ENCODE measurements at places on chromosomes 12 and 14.
A peak's percentile ranks its signal among the peaks of the same experiment; 100 is the strongest.

GRCh38 chr12:50070314-50071060 lies 13.1 kb downstream of the ASIC1 start:
- no peak overlapping the region for H3K27ac ChIP-seq
- no peaks in the 10 kb centered on the region for H3K27me3 ChIP-seq
- peak; percentile 89 for DNase-seq
- no peaks in the 10 kb centered on the region for H3K4me1 ChIP-seq
- no peak overlapping the region for H3K4me3 ChIP-seq

DNA sequence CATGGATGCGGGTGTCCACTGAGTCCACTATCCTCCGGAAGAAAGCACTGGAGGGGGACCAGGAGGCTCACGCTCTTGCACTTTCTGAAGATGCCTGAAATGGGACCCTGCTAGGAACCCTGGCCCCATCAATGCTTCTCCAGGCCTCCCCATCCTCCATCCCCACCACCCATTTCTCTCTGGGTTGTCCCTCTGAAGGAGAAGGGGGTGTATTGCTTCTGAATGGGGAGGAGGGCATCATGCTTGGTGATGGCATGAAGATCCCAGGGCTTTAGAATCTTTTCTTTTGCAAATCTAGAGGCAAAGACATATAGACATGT lies 681 bp upstream of the JPH4 start:
- no peak for DNase-seq
- H3K4me1 ChIP-seq = no peaks in the 10 kb centered on the region
- no peak overlapping the region for H3K27ac ChIP-seq
- no peaks in the 10 kb centered on the region for H3K27me3 ChIP-seq
- H3K36me3 ChIP-seq = no peaks in the 10 kb centered on the region

- H3K4me1 ChIP-seq = peaks cover 7% of the 10 kb centered on the region
- DNase-seq = no peak
- no peaks in the 10 kb centered on the region for H3K27me3 ChIP-seq
- peak overlapping the region; percentile 98 for H3K27ac ChIP-seq
- no peak overlapping the region for H3K4me3 ChIP-seq
Measured at GRCh38 chr12:15534322-15534721, 212.0 kb downstream of the PTPRO start.

DNA sequence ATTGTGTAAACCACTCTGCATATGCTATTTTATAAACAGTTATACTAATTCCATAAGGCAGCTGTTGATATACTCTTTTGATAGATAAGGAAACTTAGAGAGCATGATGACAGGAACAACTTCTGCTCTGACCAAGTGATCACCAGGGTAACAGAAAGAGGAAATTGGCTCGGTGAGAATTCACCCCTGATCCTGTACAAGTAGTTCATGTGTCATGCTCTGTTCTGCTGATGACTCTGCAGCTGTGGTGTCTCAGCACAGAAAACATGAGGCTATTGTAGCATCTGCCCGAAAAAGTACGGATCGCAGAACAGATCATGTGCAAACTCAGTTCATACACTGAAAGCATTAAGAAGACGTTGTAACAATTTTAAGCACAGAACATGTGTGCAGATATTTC lies 345.0 kb downstream of the LRIG3 start:
- DNase-seq = no peak
- H3K27me3 ChIP-seq = no peaks in the 10 kb centered on the region
- no peaks in the 10 kb centered on the region for H3K4me1 ChIP-seq
- H3K36me3 ChIP-seq = no peaks in the 10 kb centered on the region
- H3K4me3 ChIP-seq = no peak overlapping the region
- no peak overlapping the region for H3K27ac ChIP-seq

GRCh38 chr12:108642899-108643654 lies 9.4 kb upstream of the SELPLG start:
- H3K4me3 ChIP-seq = no peak overlapping the region
- no peaks in the 10 kb centered on the region for H3K36me3 ChIP-seq
- H3K27me3 ChIP-seq = no peaks in the 10 kb centered on the region

GRCh38 chr12:132462788-132463187 lies 27.2 kb upstream of the FBRSL1 start:
- H3K27me3 ChIP-seq = no peaks in the 10 kb centered on the region
- H3K27ac ChIP-seq = no peak overlapping the region
- H3K4me3 ChIP-seq = no peak overlapping the region

DNA sequence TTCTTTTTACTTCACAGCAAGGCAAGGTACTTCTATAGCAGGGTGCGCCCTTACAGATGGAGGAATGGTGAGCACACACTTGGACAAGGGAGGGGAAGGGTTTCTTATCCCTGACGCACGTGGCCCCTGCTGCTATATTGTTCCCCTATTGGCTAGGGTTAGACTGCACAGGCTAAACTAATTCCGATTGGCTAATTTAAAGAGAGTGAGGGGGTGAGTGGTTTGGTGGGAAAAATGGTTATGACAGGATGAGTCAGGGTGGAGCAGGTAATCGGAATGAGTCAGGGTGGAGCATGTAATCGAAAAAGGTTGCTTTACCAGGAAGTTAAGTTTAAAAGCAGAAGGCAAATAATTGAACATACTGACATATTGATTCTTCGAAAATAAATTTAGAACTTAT lies 23.7 kb upstream of the RAB21 start:
- no peak overlapping the region for H3K27ac ChIP-seq
- H3K4me1 ChIP-seq = no peaks in the 10 kb centered on the region
- H3K4me3 ChIP-seq = no peak overlapping the region
- no peaks in the 10 kb centered on the region for H3K36me3 ChIP-seq

GRCh38 chr12:119659289-119659897 lies 8.5 kb upstream of the PRKAB1 start:
- no peaks in the 10 kb centered on the region for H3K4me1 ChIP-seq
- no peaks in the 10 kb centered on the region for H3K36me3 ChIP-seq
- no peak overlapping the region for H3K27ac ChIP-seq
- H3K27me3 ChIP-seq = no peaks in the 10 kb centered on the region
- no peak overlapping the region for H3K4me3 ChIP-seq

DNA sequence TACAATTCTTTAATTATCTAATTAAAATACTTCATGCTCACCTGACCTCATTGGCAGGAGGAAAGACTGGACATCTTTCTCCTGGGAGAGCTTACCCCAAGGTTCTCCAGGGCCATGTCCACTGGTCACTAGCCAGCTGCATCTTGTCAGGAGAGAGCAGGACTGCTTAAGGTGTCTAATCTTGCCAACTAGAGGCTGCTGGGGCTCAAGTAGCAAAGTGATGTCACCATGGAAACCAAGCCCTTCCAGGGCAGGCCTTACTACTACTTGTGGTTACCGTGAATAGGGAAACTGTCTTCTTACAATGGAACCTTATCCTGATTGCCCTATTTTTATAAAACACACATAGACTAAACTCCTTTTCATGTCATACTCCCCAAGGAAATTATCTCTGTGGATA lies 376.4 kb downstream of the SNAPC1 start:
- no peak overlapping the region for H3K4me3 ChIP-seq
- no peaks in the 10 kb centered on the region for H3K27me3 ChIP-seq
- no peak for DNase-seq
- no peaks in the 10 kb centered on the region for H3K36me3 ChIP-seq

- no peak overlapping the region for H3K4me3 ChIP-seq
- no peak overlapping the region for H3K27ac ChIP-seq
- H3K4me1 ChIP-seq = no peaks in the 10 kb centered on the region
- no peak for DNase-seq
- no peaks in the 10 kb centered on the region for H3K36me3 ChIP-seq
- no peaks in the 10 kb centered on the region for H3K27me3 ChIP-seq
Measured at GRCh38 chr14:101826351-101826750, 64.8 kb downstream of the PPP2R5C start.

DNA sequence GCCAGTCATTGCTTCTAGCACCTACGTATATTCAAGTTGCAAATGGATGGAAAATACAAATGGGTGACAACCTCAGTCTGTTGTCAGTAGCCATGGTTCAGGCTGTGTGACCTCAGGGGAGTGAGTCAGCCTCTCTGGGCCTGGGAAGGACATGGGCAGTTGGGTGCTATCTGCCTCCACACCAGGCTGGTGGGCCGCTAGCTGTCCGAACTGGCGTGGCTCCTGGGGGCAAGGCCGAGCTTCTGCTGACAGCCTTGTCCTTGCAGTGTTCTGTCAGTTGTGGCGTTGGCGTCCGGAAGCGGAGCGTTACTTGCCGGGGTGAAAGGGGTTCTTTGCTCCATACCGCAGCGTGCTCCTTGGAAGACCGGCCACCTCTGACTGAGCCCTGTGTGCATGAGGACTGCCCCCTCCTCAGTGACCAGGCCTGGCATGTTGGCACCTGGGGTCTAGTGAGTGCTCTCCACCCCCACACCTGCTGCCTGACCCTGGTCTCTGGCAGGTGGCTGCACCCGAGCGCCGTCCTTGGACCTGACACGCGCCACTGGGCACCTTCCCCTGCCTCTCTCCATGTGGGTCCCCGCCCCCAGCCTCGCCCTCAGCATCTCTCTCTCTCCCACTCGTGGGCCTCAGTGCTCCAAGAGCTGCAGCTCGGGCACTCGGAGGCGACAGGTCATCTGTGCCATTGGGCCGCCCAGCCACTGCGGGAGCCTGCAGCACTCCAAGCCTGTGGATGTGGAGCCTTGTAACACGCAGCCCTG lies 17.1 kb downstream of the PAPLN start:
- no peak for DNase-seq
- H3K4me3 ChIP-seq = no peak overlapping the region
- H3K4me1 ChIP-seq = no peaks in the 10 kb centered on the region

- no peak for DNase-seq
- H3K27me3 ChIP-seq = no peaks in the 10 kb centered on the region
- no peaks in the 10 kb centered on the region for H3K4me1 ChIP-seq
- no peak overlapping the region for H3K4me3 ChIP-seq
- H3K36me3 ChIP-seq = no peaks in the 10 kb centered on the region
Measured at GRCh38 chr12:113082486-113083148, 26.1 kb downstream of the DTX1 start.

GRCh38 chr12:103548622-103549601 lies 38.2 kb upstream of the STAB2 start:
- no peak for DNase-seq
- no peaks in the 10 kb centered on the region for H3K36me3 ChIP-seq

GRCh38 chr14:92615451-92615850 lies 101.9 kb downstream of the RIN3 start:
- H3K36me3 ChIP-seq = no peaks in the 10 kb centered on the region
- no peaks in the 10 kb centered on the region for H3K27me3 ChIP-seq
- H3K4me1 ChIP-seq = no peaks in the 10 kb centered on the region

DNA sequence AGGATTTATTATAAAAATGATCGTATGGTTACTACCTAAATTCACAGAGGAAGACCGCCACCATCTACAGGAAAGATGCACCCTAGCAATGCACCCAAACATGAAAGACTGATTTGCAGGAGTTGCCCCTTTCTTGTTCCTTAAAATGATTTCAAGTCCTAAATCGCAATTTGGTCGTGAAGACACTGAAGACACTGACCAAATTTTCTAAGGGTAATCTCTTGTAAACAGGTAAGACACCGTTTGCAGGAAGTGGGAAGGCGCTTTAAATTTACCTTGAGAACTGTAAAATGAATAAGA lies 1.0 kb downstream of the SOS2 start:
- H3K27me3 ChIP-seq = no peaks in the 10 kb centered on the region
- no peaks in the 10 kb centered on the region for H3K4me1 ChIP-seq
- H3K4me3 ChIP-seq = peak overlapping the region; percentile 99
- H3K36me3 ChIP-seq = no peaks in the 10 kb centered on the region

- no peaks in the 10 kb centered on the region for H3K4me1 ChIP-seq
- no peak overlapping the region for H3K27ac ChIP-seq
- H3K36me3 ChIP-seq = no peaks in the 10 kb centered on the region
Measured at GRCh38 chr12:130351326-130351725, 13.6 kb downstream of the PIWIL1 start.

DNA sequence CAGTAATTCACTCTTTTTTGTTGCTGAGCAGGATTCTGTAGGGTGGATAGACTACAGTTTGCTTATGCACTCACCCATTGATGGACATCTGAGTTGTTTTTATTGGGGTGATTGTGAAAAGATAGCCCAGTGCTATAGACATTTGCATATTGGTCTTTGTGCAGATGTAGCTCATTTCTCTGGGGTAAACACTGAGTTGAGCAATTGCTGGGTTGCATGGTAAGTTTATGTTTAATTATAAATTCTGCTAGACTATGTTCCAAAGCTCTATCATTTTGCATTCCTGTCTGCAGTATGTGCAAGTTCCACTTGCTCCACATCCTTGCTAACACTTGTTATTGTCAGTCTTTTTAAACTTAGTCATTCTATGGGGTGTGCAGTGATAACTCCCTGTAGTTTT lies 65.4 kb upstream of the RFLNA start:
- no peak overlapping the region for H3K27ac ChIP-seq
- H3K4me1 ChIP-seq = no peaks in the 10 kb centered on the region
- H3K27me3 ChIP-seq = no peaks in the 10 kb centered on the region
- no peak overlapping the region for H3K4me3 ChIP-seq
- H3K36me3 ChIP-seq = no peaks in the 10 kb centered on the region

DNA sequence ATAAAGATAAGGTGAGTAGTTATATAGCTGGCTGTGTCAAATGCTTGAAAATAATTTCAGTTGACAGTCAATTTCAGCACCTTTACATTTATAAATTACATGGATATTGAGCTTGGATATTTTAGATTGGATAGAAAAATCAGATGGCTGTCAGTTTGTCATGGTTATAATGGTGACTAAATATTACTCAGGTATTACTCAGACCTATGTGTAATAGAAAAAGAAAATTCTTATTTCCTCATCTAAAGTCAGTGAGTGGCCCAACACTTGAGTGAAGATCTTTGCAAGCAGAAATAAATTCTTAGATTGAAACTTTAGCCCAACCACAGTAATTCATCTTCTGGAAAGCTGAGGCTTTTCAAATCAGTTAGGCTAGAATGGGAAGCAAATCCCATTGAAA lies 354.4 kb downstream of the NAV3 start:
- H3K36me3 ChIP-seq = no peaks in the 10 kb centered on the region
- H3K27me3 ChIP-seq = no peaks in the 10 kb centered on the region
- H3K27ac ChIP-seq = no peak overlapping the region

- H3K4me3 ChIP-seq = no peak overlapping the region
- H3K27ac ChIP-seq = no peak overlapping the region
- H3K36me3 ChIP-seq = no peaks in the 10 kb centered on the region
- H3K27me3 ChIP-seq = no peaks in the 10 kb centered on the region
- H3K4me1 ChIP-seq = no peaks in the 10 kb centered on the region
Measured at GRCh38 chr12:44296624-44297197, 460.8 kb downstream of the TMEM117 start.

- H3K27me3 ChIP-seq = peaks cover 2% of the 10 kb centered on the region
- no peak overlapping the region for H3K27ac ChIP-seq
- no peak overlapping the region for H3K4me3 ChIP-seq
- no peaks in the 10 kb centered on the region for H3K4me1 ChIP-seq
- H3K36me3 ChIP-seq = no peaks in the 10 kb centered on the region
- DNase-seq = no peak
Measured at GRCh38 chr12:103308396-103308795, 187.4 kb downstream of the C12orf42 start.

GRCh38 chr14:25050269-25051150 lies 563 bp upstream of the STXBP6 start:
- DNase-seq = no peak
- H3K4me3 ChIP-seq = peak overlapping the region; percentile 82
- no peaks in the 10 kb centered on the region for H3K4me1 ChIP-seq
- no peak overlapping the region for H3K27ac ChIP-seq

- no peak overlapping the region for H3K4me3 ChIP-seq
- H3K27ac ChIP-seq = no peak overlapping the region
- DNase-seq = no peak
- H3K36me3 ChIP-seq = no peaks in the 10 kb centered on the region
- no peaks in the 10 kb centered on the region for H3K27me3 ChIP-seq
Measured at GRCh38 chr14:63193236-63193635, 11.0 kb upstream of the RHOJ start.
